SJSA1 (cell line): ENCODE measurements at places on chromosomes 2 and 18. TPM values are rescaled to one million over a fixed set of nuclear protein-coding genes. Genes with fewer than 3 reads are reported as not detected.

The FER1L5 gene
- total RNA-seq, result not detected in 2 replicates

The REG3G gene
- not detected in 2 replicates for total RNA-seq

DNA sequence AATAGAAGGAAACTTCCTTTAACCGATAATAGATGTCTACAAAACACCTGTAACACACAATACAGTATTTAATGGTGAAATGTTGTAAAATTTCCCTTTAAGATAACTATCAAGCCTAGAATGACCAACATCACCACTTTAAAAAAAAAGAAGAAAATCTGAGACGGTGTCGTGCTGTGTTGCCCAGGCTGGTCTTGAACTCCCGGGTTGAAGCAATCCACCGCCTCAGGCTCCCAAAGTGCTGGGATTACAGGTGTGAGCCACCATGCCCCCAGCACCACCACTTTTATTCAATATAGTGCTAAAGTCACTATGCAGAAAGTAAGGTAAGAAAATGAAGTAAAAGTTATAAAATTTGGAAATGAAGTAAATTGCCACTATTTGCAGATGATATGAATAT, 96.9 kb downstream of the MYOM1 start:
- H3K4me1 ChIP-seq, result no peaks in the 10 kb centered on the region
- H3K36me3 ChIP-seq, result no peaks in the 10 kb centered on the region
- H3K27me3 ChIP-seq, result no peaks in the 10 kb centered on the region
- no peak overlapping the region for H3K27ac ChIP-seq
- H3K4me3 ChIP-seq, result no peak overlapping the region

GRCh38 chr2:23564615-23564960, 179.6 kb downstream of the KLHL29 start:
- no peaks in the 10 kb centered on the region for H3K36me3 ChIP-seq
- peaks cover 19% of the 10 kb centered on the region for H3K4me1 ChIP-seq

The ALLC gene
- total RNA-seq, result not detected in 2 replicates

- no peaks in the 10 kb centered on the region for H3K36me3 ChIP-seq
- no peak for DNase-seq
- H3K4me3 ChIP-seq, result no peak overlapping the region
- H3K27me3 ChIP-seq, result no peaks in the 10 kb centered on the region
- no peaks in the 10 kb centered on the region for H3K4me1 ChIP-seq
Observed at GRCh38 chr2:33681364-33681757, 82.3 kb upstream of the FAM98A start.

DNA sequence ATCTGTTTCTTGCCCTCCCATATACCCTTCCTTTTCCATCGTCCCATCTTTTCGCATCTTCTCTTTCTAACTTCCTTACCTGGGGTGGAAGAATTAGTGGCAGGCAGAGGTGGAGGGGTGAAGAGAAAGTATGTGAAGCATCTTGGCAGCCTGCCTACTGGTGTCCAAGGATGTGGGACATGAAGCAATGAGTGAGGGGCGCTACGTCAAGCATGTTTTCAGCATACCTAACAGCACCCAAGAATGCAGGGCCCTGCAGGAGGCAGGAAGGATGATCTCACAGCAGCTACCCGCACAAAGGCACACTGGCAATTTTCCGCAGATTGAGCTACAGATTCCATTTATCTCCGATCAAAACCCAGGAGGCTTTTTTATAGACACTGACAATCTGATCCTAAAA, 42.2 kb downstream of the METTL4 start:
- no peaks in the 10 kb centered on the region for H3K36me3 ChIP-seq
- H3K27ac ChIP-seq, result no peak overlapping the region
- H3K4me1 ChIP-seq, result 0 out of 2 replicates have a peak, but pooled peaks cover 5% of the 10 kb centered on the region
- no peak overlapping the region for H3K4me3 ChIP-seq
- no peak for DNase-seq

- H3K4me3 ChIP-seq, result no peak overlapping the region
- H3K27ac ChIP-seq, result no peak overlapping the region
- H3K27me3 ChIP-seq, result no peaks in the 10 kb centered on the region
- no peaks in the 10 kb centered on the region for H3K36me3 ChIP-seq
- no peak for DNase-seq
Observed at GRCh38 chr2:133836691-133837345, 268.6 kb upstream of the NCKAP5 start.

DNA sequence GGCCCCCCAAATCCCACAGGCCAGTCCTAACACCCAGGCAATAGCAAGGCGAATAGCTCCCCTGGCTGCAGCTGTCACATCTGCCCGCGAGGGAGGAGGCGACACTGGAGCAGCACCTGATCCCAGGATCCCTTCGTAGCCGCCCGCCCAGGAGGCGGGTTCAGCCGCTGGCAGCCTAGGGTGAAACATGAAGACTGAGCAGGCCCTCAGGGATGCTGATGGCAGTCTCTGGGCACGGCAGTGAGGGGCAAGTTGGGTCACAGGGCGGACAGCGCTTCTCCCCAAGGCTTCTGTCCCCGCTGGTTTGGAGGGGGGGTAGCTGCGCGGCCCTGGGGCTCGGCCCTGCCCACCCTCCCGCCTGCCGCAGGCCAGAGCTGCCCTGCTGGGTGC, 1.9 kb downstream of the DNMT3A start:
- DNase-seq, result no peak
- H3K27me3 ChIP-seq, result no peaks in the 10 kb centered on the region; the same call in 1 of the 2 replicates

- no peak overlapping the region for H3K4me3 ChIP-seq
- H3K27ac ChIP-seq, result no peak overlapping the region
- no peaks in the 10 kb centered on the region for H3K27me3 ChIP-seq
- DNase-seq, result no peak
- H3K4me1 ChIP-seq, result no peaks in the 10 kb centered on the region
Observed at GRCh38 chr2:25273985-25274535, 67.7 kb downstream of the DNMT3A start.
